ENCODE measurements at places on chromosomes 11 and 22.

- no peak for DNase-seq
Measured at GRCh38 chr22:31286360-31287255, 5.7 kb downstream of the PIK3IP1 start.

- no peak for DNase-seq
Measured at GRCh38 chr11:77115181-77115611, 12.6 kb downstream of the OMP start.

DNA sequence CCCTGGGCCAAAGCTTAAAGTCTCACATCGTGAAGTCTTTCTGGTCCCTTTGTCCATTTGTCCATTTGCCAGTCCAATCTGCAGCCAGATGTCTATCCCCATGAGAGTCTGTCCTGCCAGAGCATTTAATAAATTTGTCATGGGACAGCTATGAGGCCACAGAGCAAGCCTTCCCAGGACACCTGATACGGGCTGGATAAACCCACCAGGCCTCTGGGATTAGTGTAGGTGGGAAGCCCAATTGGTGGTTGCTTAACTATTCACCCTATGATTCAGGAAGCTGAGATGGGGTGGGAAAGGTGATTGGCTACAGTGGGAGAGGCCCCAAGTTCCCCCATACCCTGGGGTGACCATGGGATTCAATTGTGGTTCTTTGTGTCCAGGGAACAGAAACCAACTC is 39.9 kb downstream of the MYEOV start:
- no peak for DNase-seq

GRCh38 chr22:41479671-41480396 is 10.9 kb downstream of the ACO2 start:
- DNase-seq: no peak

- DNase-seq: peak; percentile 50
Measured at GRCh38 chr11:17985517-17985916, 27.3 kb downstream of the SERGEF start.

DNA sequence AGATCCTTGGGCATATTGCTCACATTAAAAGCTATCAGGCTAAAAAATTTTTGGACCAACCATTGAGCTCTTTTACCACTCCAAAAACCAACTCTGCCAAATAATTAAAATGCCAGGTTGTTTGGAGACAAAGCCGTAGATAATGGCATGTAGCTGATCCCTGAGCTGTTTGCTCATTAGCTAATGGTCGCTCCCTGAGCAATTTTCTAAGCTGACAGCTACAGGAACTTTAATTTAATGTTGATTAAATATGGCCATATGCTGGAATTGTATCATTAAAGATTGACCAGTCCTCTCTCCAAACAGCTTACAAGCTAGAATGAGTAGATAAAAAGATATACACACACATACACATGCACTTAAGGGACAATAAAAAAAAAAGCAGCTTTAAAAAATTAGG is 216.2 kb upstream of the ARHGAP20 start:
- DNase-seq: no peak

- no peak for DNase-seq
Measured at GRCh38 chr11:79229047-79229446, 211.8 kb downstream of the TENM4 start.

DNA sequence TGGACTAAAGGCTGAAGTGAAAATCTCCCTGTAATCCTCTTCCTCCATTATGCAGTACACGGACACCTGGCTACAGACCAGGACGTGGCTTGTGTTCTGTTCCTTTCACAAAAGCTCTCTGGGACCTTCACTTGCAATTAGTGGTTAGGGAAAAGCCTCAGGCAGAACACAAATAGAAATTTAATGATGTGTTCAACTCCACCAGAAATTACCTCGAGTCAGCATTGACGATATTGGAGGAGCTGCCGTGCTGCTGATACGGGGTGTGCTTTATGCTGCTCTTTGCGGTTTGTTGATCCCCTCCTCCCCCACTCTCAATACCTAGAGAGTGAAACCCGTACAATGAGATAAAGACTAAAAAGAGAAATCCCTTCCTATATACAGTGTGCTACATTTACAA is 48.9 kb downstream of the POLD3 start:
- no peak for DNase-seq

DNA sequence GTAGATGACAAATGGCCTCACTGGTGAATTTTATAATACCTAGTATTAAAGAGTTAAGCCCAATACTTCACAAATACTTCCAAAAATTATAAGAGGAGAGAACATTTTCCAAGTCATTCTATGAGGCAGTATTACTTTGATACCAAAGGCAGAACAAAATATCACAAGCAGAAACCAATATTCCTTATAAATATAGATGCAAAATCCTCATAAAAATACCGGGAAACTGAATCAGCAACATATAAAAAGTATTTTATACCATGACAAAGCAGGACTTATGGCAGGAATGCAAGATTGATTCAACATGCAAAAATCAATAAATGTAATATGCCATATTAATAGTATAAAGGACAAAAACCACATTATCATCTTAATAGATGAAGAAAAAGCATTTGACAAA is 22.1 kb upstream of the AMPD3 start:
- DNase-seq: no peak

DNA sequence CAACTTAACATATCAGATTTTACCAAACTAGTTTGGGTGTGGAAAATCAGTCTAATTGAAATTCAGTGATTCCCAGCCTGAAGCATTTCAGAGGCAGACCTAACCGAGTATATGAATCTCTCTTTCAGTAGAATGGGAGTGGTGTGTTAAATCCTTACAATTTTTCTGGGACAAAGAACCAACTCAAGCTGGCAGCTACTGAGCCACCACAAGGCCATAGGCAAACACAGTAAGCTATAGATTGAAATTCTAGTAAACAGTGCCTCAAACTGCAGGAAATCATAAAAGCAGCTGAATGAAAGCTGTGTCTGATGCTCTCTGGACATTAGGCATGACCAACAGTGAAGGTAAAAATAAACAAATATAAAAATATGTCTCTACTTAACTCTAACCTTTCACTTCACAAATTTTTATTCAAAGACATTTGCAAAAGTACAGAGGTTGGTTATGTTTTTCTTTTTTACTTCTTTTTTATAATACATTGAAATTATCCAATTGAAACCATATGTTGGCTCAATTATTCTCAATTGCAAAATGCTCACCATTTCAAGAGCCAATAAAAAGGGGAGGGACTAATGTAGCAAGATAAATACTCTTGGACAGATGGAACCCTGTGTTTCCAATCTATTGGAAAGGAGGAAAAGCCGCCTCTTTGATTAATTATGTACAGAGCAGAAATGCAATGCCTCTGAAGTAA is 35.8 kb upstream of the FIBIN start:
- no peak for DNase-seq

- DNase-seq: no peak
Measured at GRCh38 chr22:40449676-40450035, 79.3 kb downstream of the SGSM3 start.

DNA sequence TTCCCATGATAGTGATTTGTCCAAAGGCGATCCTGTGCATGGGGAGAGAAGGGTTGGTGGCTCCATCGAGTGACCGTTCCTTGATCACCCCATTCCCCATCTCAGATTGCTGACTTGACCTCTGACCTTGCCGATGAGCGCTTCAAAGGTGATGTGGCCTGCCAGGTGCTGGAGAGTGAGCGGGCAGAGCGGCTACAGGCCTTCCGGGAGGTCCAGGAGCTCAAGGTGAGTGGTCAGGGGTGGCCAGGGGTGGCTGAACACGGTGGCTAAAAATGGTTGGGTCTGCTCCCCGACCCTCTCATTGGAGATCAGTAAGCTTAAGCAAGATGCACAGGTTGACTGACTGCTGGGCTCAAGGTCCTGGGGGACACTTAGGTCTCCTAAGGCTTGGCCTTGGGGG is 148.7 kb downstream of the MYO18B start:
- DNase-seq: no peak

DNA sequence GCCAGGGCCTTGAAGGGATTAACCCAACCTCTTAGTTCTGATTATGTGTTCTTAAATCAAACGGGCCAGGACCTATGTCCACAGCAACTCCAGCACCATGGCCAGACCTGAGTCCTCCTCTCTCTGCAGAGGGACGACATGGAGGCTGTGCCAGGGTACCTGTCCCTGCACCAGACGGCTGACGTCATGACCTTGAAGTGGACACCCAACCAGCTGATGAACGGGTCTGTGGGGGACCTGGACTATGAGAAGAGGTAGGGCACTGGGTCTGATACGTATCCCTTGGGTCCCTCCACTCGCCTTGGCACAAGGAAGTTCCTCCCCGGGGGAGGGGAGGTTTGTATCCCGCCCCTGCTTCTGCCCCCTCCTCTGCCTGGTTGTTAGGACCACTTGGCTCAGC is 53.6 kb downstream of the SGSM1 start:
- DNase-seq: no peak

DNA sequence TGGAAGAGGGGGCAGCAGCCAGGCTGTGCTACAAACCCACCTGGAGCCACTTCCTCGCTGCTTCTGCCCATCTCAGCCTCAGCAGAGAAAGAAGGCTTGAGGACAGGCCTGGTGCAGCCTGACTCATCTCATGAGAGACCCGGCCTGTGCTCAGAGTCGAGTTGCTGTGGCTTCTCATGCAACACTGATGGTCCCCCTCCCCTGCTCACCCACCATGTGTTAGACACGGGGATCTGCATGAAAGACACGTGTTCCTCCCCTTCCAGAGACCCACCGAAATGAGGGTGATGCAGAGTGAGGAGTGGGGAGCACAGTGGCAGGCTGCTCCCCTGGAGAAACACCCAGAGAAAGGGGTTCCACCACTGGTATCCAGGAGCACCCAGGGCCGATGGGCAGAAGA is 15.0 kb downstream of the RTN4R start:
- DNase-seq: no peak

DNA sequence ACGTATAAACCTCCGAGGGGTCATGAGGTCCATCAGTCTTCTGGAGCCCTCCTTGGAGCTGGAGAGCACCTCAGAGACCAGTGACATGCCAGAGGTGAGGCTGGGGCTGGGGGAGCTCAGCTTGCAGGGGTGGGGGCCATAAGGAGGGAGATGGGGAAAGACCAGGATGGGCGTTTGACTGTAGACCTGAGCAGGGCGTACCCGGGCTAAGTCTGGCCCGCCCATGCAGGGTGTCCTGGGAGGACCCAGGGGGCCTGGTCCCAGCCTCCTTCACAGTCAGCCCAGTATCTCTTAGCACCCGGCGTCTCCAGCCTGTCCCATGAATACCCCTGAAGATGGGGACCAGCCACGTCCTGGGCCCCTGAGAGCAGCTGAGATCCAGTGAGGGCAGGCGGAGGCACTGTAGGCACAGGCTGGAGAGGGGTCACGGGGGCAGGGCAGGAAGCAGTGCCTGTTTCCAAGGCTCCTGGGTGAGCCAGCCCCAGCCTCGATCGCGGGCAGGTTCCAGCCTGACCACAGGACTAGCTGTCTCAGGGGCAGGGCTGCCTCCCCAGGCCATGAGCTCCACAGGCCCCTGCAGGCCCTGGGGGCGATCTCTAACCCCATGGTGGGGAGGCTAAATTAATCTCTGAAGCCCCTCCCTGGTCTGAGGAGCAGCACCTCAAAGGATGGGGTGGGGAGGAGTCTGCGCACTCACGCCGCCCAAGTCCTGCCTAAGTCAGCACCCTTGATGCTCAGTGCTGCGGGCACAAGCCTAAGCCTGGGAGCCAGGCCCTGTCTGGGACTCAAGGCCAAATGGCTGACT is 7.1 kb downstream of the SSH3 start:
- DNase-seq: no peak

- DNase-seq: no peak
Measured at GRCh38 chr11:86497310-86497709, 122.6 kb downstream of the CCDC81 start.
